Cortex of kidney (tissue), 1 donor: ENCODE measurements at places on chromosomes 16 and 17.

- DNase-seq = no peak
Observed at GRCh38 chr16:58425756-58426494, 33.7 kb downstream of the GINS3 start.

DNA sequence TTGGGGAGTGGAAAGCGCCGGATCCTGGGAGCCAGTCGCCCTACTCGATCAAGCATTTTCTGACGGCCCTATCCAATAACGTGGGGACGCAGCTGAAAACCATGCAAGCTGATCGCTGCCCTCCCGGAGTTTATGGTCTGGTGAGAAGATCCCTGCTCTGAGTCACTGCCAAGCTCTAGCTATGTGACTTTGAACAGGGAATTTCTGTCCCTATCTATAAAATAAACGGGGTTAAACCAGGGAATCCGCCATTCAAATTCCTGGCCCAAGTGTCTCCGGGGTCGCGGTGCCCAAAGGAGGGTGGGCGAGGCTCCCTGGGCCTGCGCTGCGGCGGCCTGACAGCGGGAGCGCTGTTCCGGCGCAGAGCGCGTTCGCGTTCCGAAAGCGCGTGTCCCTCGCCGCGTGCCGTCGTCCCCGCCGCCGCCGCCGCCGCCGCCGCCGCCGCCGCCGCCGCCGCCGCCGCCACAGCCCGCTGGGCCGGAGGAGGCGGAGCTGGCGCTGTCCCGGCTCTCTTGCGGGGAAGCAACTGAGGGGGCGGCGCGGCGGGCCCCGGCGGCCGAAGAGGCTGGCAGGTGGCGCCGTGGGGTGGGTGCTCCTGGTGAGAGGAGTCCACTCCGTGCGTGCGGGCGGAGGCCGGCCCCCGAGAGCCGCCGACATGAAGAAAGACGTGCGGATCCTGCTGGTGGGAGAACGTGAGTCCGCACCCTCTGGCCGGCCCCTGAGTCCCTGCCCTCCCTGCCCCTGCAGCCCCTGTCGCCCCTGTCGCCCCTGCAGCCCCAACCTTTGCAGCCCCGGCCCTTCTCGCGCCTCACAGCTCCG lies at the start of gene RHOT1:
RHOT1 (plus strand) TSS at position 465 of the 819 bp plus-strand sequence; CDS start at position 656, 191 bp downstream.
- no peak for DNase-seq

- DNase-seq = no peak
Observed at GRCh38 chr16:75429621-75430403, 3.5 kb downstream of the CFDP1 start.

DNA sequence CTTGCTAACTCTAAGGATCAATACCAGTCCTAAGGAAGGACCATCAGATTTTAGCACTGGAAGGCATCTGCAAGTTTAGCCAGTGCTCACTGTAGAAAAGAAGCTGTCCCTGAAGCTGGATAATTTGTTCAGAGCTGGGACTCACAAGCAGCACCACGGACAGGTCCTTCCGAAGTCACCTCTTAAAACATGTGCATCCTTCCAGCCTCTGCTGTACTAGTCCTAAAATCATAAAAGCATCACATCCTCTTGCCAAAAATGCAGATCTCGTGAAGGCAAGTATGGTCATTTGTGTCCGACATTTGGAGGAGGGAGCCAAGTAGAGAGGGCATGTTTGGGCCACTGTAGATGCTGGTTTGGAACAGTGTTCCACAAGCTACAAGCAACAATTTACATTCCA lies 506.9 kb downstream of the RBFOX1 start:
- no peak for DNase-seq

GRCh38 chr17:42077755-42078154 lies 20.5 kb downstream of the ZNF385C start:
- DNase-seq = no peak

DNA sequence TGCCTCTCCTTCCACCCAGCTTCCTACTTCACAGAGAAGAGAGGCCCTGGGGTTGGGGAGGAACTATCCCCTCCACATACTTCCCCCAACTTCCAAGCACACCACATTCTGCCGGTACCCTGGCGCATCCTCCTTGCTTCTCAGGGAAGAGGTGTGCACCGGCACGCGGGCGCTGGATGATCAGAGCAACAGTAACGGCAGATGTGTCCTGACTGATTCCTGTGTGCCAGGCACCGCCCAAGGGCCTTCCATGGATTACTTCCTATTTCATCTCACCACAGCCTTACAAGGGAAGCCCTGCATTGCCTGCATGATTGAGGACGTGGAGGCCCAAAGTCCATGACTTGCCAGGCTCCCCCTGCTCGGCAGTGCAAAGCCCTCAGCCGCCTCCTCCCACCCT lies 21.1 kb upstream of the MLKL start:
- DNase-seq = no peak

DNA sequence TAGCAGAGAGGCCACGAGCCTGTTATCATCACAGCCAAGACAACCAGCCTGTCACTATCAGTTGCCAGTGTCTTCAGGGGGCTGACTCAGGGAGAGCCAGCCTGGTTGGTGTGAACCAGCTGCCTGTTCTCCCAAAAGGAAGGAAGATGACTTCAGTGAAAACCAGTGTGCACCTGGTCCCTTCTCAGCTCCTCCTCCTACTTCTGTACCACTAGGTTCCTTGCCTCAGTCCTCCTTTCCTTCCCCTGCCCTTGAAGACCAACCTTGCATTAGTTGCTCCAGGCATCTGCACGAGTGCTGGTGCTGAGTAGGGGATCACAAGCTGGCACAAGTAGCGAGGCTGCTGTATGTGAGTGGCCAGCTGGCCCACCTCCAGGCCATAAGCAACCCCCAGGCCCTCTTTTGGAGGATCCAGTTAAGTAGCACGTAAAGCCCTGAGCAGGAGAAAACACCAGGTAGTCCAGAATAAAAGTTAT lies 8.5 kb downstream of the TUBG1 start:
- DNase-seq = no peak

- DNase-seq = no peak
Observed at GRCh38 chr17:49986396-49987289, 8.4 kb downstream of the DLX3 start.

- no peak for DNase-seq
Observed at GRCh38 chr17:41811549-41812380, at the start of gene P3H4. Gene P3H4, minus strand, starts transcription at chr17:41811949. Its CDS starts 34 bp downstream, at chr17:41811915.

DNA sequence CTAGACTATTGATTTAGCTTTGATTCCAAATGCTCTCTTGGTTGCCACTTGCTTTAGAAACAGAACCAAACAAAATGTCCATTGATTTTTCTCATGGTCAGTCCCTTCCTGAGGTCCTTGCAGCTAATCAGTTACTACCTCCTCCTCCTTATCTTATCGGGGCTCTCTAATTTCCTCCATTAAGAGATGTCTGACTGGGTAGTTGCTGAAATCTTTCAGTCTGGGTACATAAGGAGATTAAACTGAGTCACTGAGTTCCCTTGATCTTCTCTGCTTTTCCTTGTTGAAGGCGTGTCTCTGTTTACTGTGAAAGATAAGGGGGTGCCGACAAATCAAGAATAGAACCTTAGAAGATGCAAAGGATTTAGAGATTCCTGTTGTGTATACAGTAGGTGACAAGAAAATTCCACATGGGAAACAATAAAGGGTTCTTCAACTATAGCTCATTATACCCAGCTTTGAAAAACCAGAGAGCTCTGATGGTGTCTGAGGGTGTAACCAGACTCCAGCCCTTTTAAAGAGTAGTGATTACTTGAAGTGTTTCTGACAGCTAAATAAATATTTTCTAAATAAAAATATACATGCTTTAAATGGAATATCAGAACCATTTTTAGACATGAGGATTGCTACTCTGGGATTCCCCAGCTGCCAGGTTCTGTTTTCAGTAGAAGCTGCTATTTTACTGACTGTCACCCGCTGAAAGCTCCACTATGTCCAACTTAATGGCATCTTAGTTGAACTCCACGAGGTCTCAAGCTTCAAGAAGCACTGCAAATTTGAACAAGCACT lies 791.3 kb upstream of the SOX9 start:
- no peak for DNase-seq

DNA sequence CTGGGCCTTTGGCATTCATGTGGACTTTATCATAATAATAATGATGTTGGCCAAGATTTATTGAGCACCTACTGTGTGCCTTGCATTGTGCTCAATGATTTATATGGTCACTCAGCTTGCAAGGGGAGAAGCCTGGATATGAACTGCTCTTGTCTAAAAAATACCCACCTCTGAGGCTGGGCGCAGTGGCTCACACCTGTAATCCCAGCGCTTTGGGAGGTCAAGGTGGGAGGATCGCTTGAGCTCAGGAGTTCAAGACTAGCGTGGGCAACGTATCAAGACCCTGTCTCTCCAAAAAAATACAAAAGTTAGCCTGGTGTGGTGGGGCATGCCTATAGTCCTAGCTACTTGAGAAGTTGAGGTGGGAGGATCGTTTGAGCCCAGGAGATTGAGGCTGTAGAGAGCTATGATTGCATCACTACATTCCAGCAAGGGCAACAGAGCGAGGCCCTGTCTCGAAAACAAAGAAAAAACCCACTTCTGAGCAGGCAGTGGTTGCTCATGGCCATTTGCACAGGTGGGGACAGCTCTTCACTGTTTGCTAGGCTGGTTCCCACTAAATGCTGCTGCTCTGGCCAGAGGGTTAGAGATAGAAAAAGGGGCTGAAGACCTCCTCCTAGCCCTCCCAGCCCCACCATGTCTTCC lies 4.3 kb upstream of the ADGRG1 start:
- DNase-seq = no peak

GRCh38 chr17:67245694-67246402 lies 852 bp upstream of the HELZ start:
- DNase-seq = no peak

- DNase-seq = no peak
Observed at GRCh38 chr17:32286518-32286900, 20.9 kb downstream of the RHBDL3 start.

GRCh38 chr16:66335704-66336329 lies 30.7 kb upstream of the CDH5 start:
- no peak for DNase-seq

- DNase-seq = no peak
Observed at GRCh38 chr16:15509051-15509592, 74.7 kb downstream of the BMERB1 start.

DNA sequence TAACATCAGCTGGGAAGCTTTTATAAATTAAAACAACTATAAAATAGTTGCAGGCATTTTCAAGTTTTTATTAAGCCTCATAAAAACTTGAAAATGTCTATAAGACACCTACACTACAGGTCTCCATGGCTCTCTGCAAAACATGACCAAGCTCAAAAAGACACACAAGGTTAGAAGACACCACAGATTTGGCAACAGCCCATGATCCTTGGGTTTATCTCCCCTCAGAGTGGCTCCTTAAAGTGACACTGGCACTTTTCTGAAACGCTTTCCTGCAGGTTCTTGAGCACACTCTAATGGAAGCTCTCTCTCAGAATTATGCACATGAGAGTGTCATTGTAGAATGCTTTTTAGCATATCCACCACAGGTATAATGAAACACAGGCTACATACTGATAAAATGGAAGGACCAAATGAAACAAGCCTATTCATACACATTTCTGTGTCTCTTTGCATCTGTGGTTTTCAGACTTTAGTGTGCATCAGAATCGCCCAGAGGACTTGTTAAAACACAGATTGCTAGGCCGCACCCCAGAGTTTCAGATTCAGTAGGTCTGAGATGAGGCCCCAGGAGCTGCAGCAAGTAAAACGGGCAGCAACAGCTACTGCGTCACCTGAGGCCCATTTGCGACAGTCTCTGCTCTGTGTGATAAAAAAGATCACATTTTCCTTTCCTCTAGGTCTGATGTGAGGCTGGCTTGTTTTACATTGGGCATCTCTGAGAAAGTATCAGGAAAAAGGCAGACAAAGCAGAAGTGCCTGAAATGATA lies 75.0 kb upstream of the WSB1 start:
- no peak for DNase-seq

- no peak for DNase-seq
Observed at GRCh38 chr17:31416503-31416923, 25.0 kb downstream of the RAB11FIP4 start.

GRCh38 chr16:50550035-50550434 lies 1.8 kb downstream of the NKD1 start:
- DNase-seq = no peak

DNA sequence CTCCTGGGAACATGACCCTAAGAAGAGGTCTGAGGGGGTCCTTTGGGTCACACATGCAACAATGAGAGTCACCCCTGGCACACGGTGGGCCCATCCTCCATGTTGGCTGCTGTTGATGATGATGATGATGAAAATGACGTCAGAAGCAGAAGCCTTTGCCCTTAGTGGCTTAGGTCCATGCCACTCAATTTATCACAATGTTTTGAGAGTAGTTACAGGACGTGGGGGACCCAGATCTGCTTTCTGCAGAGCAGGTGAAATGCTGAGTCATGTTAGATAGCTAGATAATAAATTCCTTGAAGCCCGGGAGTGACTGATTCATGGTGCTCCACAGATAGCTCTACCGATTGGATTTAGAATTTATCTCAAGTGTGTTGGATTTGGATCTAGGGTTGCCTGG lies 53.9 kb downstream of the VPS35L start:
- no peak for DNase-seq

DNA sequence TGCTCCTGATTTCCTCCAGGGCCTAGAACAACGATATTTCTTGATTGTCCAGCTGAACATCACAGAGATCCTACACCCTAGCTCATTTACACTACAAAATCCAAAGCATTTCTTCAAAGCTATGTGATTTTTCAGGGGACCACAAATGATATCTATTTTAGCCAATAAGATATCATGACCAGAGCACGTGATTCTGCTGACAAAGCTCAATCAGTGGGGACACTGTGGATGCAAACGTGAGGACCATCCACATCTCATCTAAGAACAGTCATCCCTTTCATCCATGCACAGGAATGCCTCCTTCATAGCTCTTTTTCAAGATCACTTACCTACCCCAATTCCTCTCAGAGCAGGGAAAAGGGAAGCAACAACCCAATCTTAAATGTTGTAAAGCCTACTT lies 56.9 kb downstream of the ACSM2B start:
- no peak for DNase-seq

DNA sequence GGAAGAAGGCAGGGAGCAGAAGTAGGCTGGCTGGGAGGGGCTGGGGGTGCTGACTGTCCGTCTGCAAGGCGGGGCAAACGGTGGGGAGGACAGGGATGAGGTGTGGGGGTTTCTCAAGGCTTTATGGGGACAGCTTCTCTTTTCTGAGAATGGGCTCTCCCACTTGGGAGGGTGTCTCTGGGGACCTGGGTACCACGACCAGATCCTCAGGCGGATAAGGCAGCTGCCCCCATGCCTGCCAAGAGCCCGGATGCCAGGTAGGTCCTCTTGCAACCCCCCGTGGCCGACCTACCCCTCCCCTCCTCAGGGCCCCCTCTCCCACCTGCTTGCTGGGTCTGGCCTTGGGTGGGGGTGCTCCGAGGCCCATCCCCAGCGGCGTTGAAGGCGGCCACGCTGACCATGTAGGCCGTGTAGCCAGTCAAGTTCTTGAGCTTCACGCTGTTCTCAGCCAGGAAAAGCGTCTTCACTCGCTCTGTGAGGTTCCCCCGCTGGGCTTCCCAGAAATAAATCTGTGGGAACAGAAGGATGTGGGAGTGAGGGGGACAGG lies 56.4 kb upstream of the CDC42EP4 start:
- no peak for DNase-seq

GRCh38 chr16:21239646-21240045 lies 6.1 kb downstream of the ANKS4B start:
- DNase-seq = no peak

DNA sequence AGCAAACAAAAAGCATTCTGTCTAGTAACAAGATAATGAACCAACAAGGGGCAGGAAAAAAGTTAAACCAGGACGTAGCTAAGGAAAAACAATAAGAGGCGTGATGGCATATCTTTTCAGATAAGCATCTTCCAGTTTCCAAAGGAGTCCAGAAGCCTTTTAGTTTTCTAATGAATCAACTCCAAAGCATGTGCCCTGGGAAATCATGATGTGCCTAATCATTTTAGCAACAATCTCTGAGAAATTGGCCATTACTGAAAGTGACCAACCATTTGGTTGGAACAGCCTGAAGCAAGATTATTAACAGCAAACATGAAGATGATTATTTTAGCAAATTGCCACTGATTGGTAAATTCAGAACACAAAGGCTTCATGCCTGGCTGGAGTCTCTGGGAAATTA lies 440.9 kb upstream of the MAF start:
- no peak for DNase-seq
